ENCODE measurements at places on chromosomes 11 and 22.
A peak's percentile ranks its signal among the peaks of the same experiment; 100 is the strongest.

DNA sequence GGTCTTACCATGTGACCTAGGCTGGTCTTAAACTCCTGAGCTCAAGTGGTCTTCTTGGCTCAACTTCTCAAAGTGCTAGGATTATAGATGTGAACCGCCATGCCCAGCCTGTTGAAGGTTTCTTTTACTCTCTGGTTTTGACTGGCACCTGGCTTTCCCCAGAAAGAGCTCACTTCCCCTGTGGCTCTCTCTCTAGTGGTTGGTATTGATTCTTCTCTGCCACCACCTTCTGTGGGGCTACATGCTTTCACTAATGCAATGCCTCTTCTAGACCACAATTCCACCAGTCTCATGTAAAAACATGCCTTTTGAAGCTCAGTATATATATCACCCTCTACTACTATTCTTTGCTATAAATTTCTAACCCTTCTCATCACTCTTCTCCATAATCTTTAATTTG, 67.2 kb downstream of the CCDC83 start:
- DNase-seq, result no peak

GRCh38 chr11:64752175-64752970, 7.4 kb downstream of the PYGM start:
- no peak for DNase-seq

- DNase-seq, result no peak
Measured at GRCh38 chr11:61571869-61572268, 9.0 kb downstream of the SYT7 start.

- DNase-seq, result no peak
Measured at GRCh38 chr11:65210748-65211147, 29.0 kb downstream of the CAPN1 start.

GRCh38 chr11:100515087-100515486, 172.0 kb upstream of the ARHGAP42 start:
- no peak for DNase-seq

DNA sequence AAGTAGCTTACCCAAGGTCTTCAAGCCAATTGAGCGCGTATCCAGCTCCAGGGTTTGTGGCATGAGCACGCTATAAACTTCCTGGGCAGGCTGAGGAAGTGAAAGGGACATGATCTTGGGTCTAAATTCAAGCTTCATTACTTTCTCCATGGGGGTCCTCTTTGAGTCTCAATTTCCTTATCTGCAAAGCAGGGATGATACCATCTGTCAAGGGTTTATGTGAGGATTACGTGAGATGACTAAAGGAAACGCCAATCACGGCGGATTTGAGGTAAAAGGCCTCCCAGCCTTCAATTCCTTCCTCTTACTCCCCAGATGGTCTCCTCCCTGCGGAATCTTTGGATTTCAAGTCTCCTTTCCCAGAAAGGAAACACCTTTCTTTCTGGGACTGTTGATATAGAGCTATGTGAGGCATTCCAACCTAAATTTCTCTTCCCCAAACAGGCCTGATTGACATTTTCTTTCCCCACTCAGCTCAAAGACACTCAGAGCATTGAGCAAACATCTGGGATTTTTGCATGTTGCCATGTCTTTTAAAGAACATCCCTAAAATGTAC, 474.4 kb downstream of the INSC start:
- DNase-seq, result no peak

DNA sequence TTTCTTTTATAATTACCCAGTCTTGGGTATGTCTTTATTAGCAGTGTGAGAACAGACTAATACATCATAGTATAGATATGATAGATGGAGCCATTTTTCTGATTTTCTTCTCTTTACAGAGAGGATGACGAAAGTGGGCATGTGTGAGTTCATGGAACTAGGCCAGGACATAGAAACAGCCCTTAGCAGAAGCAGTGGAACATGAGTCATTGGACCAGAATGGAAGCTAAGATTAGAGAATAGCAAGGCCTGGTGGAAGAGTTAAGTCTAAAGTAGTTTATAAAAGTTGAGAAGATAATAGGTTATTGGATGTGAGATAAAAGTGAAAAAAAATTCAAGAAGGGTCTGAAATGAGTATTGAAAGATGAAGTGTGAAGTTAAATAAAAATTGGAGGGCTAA, 97.0 kb upstream of the MPPED2 start:
- no peak for DNase-seq

DNA sequence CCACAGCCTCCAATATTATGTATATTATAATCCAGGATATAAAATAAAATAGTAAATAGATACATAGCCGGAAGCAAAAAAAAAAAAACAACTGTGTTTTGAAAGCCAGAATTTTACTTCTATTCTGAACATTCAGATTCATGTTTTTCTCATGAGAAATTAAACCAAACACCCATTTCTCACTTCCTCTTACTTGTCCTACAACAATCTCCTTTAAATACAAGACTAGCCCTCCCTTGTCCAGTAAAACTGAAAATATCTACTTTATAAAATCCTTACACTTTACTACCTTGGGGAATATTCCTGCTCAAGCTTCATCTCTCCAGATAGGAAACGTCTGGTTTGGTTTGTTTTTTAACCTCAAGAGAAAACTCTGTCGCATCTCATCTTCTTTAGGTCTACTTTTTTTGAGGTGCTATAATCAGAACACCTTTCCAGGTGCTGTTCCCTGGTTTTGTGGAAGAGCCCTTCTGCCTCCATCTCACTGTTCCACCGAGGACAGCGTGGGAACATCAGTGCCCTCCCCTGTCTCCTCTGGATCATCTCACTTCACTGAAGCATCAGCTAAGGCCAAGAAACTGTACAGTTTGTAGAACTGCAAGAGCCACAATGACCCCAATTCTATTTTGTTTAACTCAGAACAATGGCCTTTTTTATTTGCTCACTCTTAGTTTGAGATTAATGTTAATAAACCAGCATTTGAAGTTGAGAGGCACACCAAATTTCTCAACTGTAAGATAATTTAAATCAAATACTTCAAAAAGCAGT, 82.0 kb upstream of the ARHGAP32 start:
- no peak for DNase-seq

DNA sequence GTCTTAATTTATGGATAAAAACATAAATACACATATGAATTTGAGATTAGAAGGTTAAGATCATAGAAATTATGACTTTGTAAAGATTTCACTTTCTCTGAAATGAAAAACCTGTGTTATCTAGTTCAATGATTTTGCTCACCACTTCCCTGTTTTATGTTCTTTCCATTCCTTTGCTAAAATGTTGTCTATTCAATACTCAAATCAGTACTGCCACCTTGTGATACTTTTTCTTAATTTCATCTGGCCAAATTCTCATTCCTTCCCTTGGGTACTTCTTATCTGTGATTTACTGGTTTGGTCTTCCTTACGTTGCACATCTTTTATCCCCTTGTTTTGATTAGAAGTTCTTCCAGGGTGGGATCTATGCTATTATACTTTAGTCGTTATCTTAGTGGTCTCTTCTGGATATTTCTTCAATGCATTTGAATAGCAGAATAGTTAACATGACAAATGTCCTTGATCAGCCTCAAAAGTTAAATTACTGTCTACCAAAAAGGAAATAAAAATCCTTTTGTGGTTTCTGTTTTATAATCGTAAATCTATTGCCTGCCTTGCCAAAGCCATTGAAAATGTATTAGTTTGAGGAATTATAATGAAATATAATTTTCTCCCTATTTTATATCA, 197.0 kb downstream of the PGR start:
- DNase-seq, result no peak

GRCh38 chr11:69848201-69848600, 29.0 kb upstream of the FGF3 start:
- no peak for DNase-seq

DNA sequence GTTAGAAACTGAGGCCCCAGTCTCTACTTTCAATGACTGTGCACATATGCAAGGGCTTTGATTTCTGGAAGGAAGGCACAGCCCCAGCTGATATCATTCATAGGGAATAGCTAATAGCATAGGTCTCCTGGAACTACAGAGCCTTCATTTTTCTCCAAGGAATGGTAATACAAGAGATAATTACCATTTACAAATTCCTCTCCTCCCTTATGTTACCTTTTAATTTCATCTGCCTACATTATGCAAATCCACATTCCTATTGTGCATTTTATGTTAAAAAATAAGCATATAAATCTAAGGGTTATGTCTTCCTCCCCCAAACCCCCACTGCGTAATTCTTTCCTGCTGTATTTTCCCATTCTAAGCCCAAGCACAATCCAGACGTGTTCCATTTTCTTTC, 94.9 kb downstream of the AMBRA1 start:
- no peak for DNase-seq

GRCh38 chr22:25569361-25569760, 4.9 kb downstream of the GRK3 start:
- DNase-seq, result no peak

DNA sequence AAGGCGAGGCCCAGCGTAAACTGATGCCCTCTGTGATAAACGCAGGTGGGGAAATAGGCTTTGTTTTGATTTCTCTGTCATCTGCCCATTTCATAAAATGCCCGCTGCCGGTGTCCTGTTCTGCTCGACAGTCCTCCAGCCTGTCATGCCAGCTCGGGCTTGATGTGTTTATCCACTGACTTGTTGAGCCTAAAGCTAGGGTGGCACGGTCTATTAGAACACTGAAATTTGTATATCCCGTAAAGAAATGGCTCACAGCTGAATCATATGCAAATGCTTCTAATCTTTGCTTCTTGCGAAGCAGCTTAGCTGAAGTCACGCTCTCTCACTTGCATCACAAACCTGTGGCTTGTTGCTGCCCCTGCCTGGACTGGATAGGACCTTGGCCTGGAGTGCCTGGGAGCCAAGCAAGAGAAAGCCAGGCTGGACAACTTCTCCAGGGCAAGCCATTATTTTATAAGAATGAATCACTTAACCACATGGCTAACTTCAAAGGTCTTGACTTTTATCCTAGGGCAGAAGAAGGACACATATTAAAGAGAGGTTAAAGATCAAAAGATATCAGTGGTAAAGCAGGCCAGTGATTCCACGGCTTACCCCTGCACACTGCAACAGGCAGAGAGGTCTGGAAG, 33.1 kb downstream of the EHF start:
- DNase-seq, result no peak

GRCh38 chr11:94090401-94090800, 38.2 kb upstream of the PANX1 start:
- DNase-seq, result no peak

GRCh38 chr11:79342686-79343085, 98.1 kb downstream of the TENM4 start:
- DNase-seq, result no peak

DNA sequence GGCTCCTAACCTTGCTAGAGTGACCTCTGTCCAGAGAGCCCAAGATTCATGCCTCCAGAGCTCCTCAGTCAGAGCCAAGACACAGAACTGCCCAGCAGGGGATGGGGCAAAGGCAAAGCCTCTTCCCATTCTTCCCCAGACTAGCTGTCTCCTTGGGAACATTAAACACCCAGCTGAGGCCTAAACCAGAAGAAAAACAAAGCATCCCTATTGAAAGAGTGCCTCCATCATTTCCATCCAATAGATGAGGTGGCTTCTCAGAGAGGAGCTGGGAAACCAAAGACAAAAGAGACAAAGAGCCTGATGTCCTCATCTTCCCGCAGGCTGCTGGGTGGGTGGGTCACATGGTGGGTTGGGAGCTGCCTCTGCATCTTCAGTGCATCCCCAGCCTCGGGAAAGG, 37.4 kb downstream of the COMMD9 start:
- peak; percentile 18 for DNase-seq

DNA sequence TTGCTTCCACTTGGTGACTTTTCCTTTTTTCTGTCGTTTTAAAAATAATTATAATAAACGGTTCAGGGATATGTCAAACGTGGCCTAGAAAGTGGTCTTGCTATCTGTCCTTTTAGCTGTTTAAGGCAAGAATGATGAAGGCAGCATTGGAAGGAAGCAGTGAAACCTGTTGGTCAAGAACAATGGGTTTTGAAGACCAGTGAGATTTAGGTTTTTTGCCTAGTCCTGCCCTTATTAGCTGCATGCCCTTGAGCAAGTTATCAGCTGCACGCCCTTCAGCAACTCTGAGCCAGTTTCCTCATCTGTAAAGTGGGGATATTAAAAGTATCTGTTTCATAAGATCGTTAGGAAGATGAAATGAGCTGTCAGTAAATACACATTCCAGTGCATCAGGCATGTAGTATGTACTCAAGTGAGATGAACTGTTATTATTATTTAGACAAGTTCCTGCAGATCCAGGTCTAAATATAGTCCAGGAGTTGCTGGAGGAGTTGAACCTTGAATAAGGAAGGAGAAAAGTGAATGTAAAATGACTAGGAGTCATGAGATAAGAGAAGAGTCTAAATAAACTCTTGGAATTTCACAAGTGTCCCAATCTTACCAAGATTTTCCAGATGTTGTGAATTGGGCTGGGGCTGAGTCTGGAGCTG, 90.8 kb upstream of the HSD17B12 start:
- DNase-seq, result no peak

GRCh38 chr22:47392054-47392347, 629.6 kb downstream of the TBC1D22A start:
- DNase-seq, result no peak

DNA sequence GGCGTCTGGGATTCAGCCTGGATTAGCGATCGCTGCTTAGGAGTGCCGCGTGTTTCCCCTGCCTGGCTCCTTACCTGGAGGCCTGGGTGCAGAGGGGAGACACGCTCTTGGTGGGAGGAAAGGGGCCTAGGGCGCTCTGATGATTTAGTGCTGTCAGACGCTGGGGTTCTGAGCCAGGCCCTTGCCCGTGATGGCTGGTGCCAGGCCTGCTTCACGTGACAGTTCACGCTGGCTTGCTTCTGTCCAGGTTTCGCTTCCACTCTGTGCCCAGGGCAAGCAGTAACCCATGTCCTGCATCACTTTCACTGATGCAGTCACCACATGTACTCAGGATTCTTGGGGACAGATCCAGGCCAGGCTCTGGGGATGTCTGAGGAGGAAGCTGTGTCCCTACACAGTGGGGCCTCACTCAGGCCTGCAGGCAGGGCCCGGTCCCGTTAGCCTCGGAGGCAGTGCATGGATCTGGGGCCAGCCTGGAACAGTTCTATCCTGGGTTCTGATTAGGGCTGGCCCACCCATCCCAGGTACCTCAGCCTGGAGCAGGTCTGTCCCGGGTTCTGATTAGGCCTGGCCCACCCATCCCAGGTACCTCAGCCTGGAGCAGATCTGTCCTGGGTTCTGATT, 1220.9 kb downstream of the BRD1 start:
- DNase-seq, result no peak

DNA sequence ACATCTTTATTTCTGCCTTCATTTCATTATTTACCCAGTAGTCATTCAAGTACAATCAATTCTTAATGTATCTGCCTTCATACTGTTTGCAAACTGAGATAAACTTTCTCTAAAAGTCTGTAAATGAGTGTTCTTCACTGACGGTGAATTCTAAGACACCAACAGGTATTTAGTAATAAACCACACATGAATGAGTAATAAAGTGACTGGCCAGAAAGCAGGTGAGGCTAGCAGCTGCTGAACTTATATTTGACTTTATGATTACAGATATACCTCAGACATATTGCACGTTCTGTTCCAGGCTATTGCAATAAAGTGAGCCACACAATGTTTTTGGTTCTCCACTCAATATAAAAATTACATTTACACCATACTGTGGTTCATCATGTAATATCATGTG, 1894.0 kb upstream of the RAG2 start:
- no peak for DNase-seq

DNA sequence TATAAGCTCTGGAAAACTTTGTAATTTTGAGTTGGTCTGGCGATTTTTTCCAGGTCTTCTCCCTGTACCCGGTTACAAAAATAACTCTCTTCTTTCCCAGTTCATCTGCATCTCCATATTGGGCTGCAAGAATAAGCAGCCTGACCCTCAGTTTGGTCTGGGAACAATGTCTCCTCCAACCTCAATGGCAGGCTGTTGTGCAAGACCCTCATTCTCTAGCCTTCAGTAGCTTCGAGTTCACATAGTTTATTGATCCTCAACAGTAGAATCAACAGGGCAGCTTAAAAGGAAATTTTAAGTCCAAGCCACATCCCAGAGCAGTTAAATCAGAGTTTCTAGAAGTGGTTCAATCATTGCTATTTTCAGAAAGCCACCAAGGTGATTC, 35.3 kb downstream of the TMPRSS5 start:
- no peak for DNase-seq
